ENCODE measurements at places on chromosomes 11 and 22. TPM values are rescaled to one million over a fixed set of nuclear protein-coding genes. Genes with fewer than 3 reads are reported as not detected.
A peak's percentile ranks its signal among the peaks of the same experiment; 100 is the strongest.

The ZFPL1 gene
- 39.1 TPM for polyA plus RNA-seq

The PARVG gene
- polyA plus RNA-seq = 0.01 TPM

The BIK gene
- not detected for polyA plus RNA-seq

The NUDT22 gene
- 18.8 TPM for polyA plus RNA-seq

The KLHDC7B gene
- polyA plus RNA-seq = 0.04 TPM

The GRIK4 gene
- polyA plus RNA-seq = 0.55 TPM

DNA sequence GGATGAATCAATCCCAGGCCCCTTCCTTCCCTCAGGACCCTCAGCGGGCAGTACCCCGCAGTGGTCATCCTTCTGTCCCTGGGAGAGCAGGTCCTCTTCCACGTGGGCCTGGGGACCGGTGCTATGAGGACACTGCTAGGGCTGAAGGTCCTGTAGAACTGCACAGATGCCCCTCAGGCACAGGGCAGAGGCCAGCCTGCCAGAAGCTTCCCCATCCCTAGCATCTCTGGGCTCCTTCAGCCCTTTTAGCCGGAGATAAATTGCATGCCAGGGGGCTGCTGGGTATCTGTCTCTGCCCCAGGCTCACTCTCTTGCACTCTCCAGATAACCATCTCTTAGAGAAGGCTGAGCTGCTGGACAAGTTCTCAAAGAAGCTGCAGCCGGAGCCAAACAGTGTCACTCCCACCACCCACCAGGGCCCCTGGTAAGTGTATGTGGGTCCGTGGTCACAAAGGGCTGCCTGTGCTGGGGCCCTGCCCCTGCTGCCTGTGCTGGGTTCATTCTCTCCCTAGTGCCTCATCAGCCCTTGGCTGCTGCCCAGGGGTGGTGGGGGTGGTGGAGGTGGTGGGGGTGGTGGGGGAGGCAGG lies 2.3 kb downstream of the ATG16L2 start:
- DNase-seq = no peak

DNA sequence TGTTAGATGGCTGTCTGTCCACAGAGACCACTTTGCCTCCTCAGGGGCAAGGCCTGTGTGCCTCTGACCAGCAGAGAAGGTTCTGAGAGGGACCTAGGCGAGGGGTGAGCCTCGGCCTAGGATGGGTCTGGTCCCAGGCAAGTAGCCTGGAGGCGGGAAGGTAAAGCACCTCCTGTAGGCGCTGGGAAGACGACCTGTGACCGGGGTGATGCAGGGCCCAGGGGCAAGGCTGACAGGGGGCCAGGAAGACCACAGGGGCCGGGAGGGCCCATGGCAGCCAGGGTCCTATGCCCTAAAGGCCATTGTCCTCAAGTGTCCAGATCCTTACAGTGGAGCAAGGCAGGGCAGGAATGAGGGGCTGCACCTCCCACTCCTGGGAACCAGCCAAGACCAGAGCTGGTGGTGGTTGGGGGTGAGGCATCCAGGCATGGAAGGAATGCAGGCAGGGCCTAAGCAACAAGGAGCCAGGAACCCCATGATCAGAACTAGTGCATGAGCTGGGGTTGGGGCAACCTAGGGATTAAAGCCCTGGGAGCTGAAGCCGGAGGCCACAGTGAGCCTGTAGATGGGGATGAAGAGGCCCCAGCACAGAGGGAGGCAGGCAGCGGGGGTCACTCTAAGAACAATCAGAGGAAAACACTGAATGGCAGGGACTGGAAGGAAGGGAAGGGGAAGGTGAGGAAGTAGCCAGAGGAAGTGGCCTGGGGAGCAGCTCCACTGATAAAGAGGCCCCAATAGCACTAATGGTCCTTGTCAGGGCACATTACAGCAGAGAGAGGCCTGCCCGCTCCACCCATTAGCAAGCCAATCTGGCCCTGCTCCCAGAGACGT lies 32.9 kb upstream of the KLHL35 start:
- no peak for DNase-seq

DNA sequence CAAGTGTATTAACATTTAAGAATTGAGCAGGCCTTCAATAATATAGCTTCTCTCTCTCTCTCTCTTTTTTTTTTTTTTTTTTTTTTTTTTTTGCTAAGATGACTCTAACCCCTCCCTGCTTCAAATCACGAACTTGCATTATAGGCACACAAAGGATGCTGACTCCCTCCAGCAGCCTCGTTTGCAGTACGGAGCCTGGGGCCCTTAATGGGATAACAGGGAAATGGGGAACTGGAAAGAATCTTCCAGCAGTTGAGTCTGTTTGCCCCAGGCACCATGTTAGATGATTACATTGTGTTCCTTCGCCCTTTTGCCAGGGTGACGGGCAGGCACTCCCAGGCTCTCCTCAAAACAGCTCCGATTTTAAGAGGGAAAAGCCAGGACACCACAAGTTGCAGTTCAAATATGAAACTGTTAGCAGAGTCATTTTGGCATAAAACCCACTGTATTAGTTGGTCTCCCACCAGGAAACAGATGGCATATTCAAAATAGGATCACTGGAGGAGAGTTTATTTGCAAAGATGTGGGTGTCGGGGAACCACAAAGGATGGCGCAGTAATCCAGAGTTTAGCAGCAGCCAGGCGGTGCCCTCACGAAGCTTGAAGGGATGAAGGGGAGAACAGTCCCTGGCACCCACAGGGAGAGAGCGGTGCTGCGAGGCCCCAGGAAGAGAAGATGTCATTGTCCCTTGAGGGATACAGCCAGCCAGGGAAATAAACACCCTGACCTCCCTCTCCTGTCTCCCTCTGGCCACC lies 26.5 kb upstream of the TREH start:
- no peak for DNase-seq

GRCh38 chr22:31818481-31819392 lies 64.9 kb downstream of the DEPDC5 start:
- DNase-seq = no peak

DNA sequence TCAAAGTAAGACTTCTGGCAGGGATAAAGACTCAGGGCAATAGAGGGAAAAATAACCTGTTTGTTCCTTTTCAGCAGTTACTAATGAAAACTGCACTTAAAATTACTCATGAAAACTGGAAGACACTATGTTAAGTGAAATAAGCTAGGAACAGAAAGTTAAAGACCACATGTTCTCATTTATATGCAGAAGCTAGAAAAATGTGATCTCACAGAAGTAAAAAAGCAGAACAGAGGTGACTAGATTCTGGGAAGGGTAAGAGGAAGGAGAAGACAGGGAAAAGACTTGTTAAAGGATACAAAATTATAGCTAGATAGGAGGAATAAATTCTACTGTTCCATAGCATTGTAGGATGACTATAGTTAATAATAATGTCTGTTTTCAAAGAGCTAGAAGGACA lies 22.2 kb downstream of the HPS5 start:
- DNase-seq = no peak

GRCh38 chr22:17132112-17132511 lies 11.0 kb upstream of the TMEM121B start:
- DNase-seq = no peak

DNA sequence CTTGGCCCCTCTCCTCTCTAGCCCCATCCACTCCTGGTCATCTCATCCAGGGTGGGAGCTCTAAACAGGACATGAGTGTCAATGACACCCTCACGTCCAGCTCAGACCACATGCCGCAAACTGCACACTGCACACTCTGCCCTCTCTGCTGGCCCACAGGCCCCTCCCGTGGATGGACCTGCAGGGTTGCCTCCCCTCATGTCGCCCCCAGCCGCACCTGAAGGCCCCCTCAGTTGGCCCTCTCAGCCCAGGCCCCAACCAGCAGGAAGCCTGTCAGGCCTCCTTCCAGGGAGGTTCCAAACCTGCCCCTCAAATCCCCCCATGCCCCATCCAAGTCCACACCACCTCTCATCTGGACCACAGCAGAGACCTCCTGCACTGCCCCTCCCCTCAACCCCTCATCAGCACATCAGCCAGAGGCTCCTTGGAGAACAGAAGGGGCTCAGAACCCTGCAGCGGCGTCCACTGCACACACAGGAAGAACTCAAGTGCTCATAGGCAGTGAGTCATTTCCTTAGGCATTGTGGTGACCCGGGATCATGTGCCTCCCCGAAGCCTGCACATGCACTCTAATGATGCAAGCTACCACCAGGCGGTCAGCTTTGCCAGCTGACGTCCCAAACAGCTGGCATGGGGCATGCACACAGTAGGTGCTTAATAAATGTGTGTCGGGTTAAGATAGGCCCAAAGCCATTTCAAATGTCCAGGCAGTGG lies 12.9 kb upstream of the CDKN1C start:
- DNase-seq = peak; percentile 69

GRCh38 chr22:27404441-27404840 lies 397.1 kb downstream of the MN1 start:
- no peak for DNase-seq

DNA sequence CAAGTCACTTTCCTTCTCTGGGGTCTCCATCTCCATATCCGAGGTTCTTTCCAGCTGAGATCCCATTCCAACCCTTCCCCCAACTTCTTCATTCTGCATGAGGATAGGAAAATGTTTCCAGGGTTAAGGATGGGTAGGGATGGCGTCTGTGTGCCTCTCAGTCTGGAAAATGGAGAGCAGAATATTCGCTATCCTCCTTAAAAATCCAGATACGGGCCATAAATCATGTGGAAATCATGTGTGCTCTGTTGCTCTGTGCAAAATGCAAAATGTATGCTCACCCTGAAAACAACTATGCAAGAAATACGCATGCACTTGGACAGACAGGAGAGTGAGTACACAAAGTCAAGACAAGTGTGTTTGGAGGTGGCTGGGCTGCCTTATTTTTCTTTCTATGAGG lies 3.2 kb downstream of the CREB3L1 start:
- no peak for DNase-seq

DNA sequence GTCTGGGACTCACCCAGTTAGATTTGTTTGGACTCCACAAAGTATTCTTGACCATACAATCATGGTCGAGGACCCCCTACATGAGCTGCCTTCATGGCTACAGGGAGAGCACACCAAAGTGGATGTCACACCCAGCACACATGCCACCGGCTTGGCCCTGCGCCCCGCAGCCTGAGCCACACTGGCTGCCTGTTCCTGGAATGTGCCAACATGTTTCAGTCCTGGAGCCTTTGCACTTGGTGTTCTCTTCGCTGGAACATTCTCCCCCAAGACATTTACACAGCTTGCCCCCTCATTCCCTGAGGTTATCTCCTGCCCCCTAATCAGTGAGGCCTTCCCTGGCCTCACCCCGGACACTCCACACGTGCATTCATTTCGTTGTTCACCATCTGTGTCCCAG lies 46.0 kb downstream of the PPARA start:
- no peak for DNase-seq

- no peak for DNase-seq
Observed at GRCh38 chr11:134252346-134253187, 585 bp downstream of the THYN1 start.

DNA sequence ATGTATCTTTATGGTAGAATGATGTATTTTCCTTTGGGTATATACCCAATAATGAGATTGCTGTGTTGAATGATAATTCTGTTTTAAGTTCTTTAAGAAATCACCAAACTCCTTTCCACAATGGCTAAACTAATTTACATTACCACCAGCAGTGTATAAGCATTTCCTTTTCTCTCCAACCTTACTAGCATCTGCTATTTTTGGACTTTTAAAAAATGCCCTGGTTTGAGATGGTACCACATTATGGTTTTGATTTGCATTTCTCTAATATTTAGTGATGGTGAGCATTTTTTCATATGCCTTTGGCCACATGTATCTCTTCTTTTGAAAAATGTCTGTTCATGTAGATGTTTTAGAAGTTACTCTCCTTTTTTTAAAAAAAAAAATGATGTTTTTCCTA lies 142.0 kb downstream of the METTL15 start:
- DNase-seq = no peak

GRCh38 chr22:44207173-44207980 lies 26.7 kb downstream of the PARVG start:
- DNase-seq = no peak

GRCh38 chr11:96044747-96045146 lies 120.8 kb upstream of the MTMR2 start:
- DNase-seq = no peak

DNA sequence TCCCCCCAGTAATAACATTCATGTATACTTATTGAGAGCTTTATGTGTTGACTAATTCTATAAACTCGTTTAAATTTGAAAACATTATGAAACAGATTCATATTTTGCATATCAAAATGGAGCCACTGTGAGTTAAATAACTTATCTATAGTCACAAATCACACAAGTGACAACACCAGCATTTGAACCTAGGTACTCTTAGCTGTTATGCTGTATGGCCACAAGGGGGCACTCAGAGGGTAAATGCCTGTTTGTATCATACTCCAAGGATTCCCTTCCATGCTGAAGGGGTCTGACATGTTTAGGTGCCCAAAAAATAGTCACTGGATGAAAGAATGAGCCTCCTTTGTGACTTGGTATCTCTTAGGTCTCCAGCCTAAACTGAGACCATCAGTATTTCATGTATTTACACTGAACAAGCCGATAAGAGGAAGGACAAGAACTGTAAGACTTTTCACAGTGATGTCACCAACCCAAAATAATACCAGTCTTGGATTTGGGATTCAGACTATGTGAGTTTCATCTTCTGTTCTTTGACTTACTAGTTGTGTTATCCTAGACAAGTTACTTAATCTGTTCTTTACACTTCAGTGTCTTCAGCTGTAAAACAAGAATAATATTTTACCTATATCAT lies 12.2 kb upstream of the OR52D1 start:
- DNase-seq = peak; percentile 7

DNA sequence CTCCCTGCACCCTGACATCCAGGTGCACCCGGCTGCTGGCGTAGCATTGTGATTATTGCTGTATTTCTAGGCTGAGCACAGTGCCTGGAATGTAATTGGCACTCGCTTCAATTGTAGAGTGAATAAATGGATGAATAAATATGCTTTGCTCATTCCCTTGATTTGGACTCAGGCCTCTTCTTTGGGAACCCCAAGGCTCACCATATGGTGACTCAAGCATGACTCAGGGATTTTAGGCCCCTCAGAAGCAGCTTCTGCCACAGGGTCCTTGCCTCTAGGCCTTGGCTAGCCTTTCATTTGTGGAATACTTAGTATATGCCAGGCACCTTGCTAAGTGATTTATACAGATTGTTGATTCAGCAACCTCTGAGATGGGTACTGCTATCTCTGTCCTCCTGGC lies 78.9 kb downstream of the GRIK4 start:
- no peak for DNase-seq

DNA sequence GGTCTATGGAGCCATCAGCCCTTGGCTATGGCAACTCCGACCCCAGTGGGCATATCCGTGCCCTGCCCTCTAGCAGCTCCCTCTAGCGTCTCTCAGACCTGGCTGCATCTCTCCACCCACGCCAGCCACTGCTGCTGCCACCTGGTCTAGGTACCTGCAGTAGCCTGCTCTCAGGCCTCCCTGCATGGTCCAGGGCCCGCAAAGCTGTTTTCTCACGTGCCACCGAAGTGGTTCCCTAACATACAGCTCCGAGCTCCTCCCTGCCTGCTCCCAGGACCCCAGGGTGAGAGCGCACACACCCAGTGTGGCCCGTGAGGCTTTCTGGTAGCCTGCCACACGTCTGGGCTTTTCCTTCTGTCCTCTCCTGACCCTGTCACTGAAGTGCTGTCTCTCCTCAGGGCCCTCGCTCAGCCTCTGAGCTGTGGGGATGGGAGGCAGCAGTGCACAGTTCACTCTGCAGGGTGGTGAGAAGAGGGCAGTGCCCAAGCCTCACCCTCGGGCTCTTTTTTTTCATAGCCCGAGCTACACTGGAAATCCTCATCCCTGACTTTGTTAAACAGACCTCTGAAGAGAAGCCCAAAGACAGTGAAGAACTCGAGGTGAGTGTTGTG lies 14.3 kb downstream of the DGCR8 start:
- no peak for DNase-seq

All from AG04450 (cell line).